ENCODE measurements at places on chromosomes 12 and 14.
A peak's percentile ranks its signal among the peaks of the same experiment; 100 is the strongest.

DNA sequence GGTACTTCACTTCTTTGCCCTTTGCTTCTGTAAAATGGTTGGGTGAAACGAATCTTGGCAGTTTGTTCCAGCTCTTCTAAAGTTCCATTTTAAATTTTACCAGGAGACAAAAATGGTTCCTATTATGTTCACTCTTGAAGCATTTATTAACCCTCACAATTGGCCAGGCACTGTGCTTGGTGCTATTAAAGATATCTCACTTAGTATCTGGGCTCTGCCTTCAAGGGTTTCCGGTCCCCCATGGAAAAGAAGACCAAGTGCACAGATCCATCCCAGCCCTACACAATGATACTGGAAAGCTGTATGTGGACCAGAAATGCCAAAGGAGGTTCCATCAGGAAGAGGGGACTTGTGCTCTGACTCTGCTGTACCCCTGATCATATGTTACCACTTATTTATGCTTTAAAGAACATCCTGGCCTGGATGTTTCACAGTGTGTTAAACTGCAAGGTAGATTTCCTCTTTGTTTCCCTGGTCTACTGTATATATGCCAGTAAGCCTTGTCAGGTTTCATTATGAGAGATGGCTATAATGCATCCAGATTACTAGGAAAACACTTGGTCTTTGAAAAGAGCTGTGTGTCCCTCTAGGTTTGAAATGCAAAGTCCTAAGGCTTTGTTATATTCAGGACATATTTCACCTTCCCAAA, 154.8 kb downstream of the PRKCH start:
- DNase-seq: no peak

DNA sequence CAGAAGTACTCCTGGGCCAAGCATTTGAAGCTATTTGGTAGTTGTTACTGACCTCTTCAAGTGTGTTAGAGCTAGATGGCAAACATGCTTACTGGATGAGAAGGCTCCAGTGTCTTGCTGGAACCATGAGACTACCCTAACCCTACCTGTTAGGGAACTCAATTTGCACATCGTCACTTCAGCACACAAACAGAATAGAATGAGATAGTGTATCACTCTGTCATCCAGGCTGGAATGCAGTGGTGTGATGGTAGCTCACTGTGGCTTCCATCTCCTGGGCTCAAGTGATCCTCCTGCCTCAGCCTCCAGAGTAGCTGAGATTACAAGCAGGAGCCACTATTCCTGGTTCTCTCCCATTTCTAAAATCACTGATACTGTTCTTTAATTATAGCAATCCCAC, 417.0 kb upstream of the ATXN7L3B start:
- no peak for DNase-seq

- no peak for DNase-seq
These were observed 302.1 kb downstream of the MED13L start for GRCh38 chr12:115975411-115975810.

DNA sequence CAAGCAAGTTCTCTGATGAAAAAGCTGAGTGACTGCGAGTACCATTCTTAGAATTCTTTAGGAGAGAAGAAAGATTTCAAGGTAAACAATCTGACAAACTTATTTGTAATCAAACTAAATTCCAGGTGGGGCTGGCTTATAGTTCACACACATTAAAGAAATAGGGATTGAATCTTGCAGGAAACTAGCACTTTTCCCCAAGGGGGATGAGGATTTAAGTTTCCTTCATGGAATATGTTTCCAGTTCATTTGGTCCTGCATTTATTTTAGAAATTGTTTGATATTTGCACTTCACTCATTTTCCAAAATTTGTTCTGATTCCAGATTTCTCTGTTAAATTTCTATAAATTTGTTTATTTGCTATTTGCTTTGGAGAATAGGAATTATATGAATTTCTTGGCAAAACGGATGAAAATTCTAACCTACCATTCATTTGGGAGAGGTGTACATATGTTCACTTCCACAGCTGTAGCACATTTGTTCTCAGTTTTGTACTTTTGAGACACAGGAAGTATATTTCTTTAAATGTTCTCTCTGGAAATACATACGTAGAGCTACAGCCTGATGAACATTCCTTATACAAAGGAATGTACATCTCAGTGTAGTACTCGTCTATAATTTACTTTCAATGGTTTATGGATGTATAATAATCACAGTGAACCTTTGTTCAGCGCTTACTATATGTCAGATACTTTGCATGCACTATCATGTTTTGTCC, 145.5 kb downstream of the AKAP6 start:
- DNase-seq: no peak

GRCh38 chr12:21615431-21615830, 10.8 kb upstream of the GYS2 start:
- no peak for DNase-seq

DNA sequence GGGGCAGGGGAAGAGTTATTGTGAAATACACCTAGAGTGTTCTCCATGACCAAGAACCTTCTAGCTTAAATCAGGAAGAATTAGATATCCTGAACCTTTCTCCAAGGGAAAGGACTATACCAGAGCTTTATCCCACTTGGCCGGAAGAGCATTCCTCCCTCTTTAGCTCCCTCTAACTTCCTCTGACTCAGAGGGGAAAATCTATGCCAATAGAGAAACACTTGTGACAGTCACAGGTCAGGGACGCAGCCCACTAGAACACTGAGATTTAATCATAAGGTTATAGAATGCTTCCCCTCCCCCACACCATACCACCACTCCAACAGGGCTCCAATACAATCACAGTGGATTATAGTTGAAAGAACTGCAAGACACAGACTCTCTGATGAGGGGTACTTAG, 55.4 kb upstream of the RFX4 start:
- DNase-seq: no peak

- no peak for DNase-seq
These were observed 115.3 kb downstream of the PTGER2 start for GRCh38 chr14:52429451-52429850.

GRCh38 chr12:124544311-124544970, 23.0 kb downstream of the NCOR2 start:
- no peak for DNase-seq

- no peak for DNase-seq
These were observed 2.7 kb downstream of the HECTD1 start for GRCh38 chr14:31204593-31205534.

GRCh38 chr12:16324772-16325171, 22.7 kb upstream of the MGST1 start:
- no peak for DNase-seq

DNA sequence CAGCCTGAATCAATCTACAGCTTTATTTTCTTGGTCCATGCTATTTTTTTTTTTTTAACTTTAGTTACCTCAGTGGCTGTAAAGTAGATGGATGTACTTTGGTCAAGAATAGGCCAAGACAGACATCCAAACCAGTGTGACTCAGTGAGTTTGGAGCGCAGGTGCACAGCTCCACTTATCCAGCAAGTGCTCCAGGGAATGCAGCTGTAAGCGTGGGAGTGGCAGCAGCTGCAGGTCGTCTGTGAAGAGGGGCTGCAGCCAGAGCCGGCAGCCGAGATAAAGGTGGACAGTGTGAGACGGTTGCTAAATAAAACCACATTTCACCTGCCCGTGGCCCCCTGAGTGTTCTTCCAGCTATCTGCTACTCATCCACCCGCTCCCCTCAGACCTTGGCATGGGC, 1018.7 kb downstream of the AACS start:
- DNase-seq: no peak

- DNase-seq: no peak
These were observed 13.9 kb upstream of the ATP2A2 start for GRCh38 chr12:110266980-110267620.

- DNase-seq: no peak
These were observed 244.0 kb upstream of the AMIGO2 start for GRCh38 chr12:47323802-47324201.

DNA sequence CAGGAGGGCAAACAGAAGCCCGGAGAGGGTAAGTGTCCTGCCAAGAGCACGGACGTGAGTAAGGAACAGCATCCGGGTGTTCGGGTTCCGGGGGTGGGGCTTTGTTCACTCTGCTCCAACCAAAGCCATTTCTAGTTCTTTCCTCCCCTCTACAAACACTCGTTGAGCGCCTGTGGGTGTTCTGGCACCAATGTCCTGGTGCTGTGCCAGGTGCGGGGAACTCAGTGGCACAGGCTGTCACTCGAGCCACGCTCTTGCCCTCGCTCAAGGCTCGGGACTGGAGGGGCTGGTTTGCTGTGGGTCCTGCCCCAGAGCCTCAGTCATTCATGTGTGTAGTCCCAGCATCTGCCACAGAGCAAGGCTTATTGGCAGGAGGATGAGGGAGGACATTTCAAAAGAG, 157.5 kb downstream of the CALM1 start:
- peak; percentile 81 for DNase-seq

- no peak for DNase-seq
These were observed 497.4 kb downstream of the FSCB start for GRCh38 chr14:44009642-44010041.

DNA sequence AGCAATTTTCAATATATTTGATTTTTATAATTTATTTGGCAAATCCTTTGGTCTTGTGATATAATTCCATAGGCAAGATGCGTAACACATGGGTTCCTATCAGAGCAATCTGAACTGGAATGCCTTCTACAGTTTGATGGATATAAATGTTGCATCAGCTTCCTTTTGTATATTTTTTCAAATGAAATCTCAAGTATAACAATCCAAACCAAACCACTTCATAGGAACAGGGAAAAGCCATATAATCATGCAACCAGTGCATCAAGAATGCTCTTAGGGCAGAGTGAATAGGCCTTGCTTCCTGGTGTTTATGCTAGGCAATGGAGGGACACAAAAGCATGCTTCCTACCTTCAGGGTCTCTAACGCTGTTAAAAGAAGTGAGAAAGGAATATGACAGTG, 34.5 kb downstream of the EFCAB11 start:
- no peak for DNase-seq

GRCh38 chr12:109744986-109745942, 31.6 kb downstream of the FAM222A start:
- DNase-seq: no peak

- DNase-seq: no peak
These were observed 216.6 kb upstream of the C14orf180 start for GRCh38 chr14:104362761-104363605.

DNA sequence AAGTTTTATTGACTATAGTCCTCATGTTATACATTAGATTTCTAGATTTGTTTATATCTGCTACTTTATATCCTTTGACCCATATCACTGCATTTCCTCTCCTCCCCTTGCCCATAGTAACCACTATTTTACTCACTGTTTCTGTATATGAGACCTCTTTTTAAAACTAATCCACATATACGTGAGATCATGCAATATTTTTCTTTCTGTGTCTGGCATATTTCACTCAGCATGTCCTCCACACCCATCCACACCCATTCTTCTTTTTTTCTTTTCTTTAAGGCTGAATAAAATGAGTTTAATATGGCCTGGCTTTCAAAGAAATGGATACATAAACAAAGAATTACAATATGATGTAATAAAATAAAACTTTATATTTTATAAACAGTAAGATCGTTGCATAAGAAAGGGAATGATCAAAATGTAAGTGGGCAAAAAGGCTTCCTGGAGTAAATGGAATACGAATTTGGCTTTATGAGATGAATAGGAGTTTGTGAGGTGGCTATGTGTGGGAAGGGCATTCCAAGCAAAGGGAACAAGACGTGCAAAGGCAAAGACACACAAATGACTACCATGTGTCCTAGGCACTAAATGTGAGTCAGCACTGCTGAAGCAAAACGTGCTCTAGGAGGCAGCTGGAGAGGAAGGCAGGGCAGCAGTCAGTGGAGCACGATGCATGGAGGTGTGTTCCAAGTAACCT, 53.2 kb upstream of the HIF1A start:
- DNase-seq: no peak

GRCh38 chr14:60645126-60645741, 4.0 kb downstream of the SIX1 start:
- DNase-seq: no peak

- no peak for DNase-seq
These were observed 33.6 kb upstream of the HIF1A start for GRCh38 chr14:61661471-61662400.

GRCh38 chr12:56391721-56392120, 29.1 kb upstream of the APOF start:
- DNase-seq: no peak

DNA sequence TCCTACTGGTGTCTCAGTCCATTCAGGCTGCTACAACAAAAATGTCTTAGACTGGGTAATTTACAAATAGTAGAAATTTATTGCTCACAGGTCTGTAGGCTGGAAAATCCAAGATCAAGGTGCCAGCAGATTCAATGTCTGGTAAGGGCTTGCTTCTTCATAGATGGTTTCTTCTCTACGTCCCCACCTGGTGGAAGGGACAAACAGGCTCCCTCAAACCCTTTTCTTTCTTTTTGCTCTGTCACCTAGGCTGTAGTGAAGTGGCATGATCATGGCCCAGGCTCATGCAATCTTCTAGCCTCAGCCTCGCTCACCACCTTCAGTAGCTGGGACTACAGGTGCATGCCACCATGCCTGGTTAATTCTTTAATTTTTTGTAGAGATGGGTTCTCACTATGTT, 106.8 kb upstream of the RPH3A start:
- DNase-seq: no peak

DNA sequence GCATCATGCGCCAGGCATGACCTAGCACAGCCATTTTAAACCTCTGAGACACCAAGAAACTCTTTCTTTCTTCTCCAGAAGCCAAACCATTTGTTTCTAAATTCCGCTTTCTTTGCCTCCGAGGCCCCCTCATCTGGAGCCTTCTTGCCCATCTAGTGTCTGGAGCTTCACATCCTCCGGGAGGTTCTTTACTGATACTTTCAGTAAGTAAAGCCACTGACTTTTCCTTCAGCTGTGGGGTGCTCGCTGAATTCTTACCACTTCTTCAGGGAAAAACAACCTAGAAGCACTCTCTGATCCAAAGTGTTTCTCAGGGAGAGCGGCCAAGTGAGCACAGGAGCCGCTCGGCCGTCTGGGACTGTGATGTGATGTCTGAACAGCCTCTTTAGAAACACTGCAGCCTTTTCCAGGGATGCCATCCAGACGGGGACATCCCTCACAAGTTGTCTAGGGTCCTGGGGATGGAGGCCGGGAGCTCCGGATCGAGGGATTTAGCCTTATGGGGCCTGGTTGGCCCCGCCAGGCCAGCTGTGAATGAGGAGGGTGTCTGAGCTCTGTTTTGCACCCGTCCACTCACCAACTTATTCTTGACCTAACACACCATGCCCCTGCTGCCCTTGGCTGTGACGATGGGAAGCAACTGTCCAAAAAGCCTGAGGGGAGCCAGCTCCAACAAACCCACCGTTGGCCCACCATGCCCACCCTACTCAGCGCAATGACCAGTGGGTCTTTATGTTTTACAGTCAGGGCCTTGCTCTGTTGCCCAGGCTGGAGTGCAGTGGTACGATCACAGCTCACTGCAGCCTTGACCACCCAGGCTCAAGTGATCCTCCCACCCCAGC, 160.6 kb downstream of the ZFP36L1 start:
- no peak for DNase-seq

- no peak for DNase-seq
These were observed 523.7 kb upstream of the FOXG1 start for GRCh38 chr14:28242895-28243294.

DNA sequence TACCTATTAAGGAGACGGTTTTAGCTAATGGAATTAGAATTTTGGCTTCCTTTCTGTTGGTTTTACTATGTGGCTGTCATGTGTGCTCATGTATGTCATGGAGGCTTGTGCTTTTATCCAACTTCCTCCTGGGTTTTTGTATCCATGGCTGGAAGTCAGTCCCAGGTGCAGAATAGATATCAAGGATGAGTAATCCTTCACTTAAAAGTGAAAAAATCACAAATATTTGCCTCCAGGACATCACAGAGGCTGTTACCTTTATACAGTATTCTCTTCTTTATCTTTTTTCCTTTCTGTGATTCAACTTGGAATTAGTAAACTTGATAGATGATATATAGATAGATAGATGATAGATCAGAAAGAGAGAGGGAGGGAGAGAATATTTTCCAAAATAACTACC, 706.8 kb downstream of the GALC start:
- DNase-seq: no peak

GRCh38 chr12:6603095-6603567, 4.0 kb downstream of the CHD4 start:
- DNase-seq: no peak

All from anterior cingulate cortex (tissue), 58 donors.